ENCODE measurements at places on chromosomes 12 and 14.

DNA sequence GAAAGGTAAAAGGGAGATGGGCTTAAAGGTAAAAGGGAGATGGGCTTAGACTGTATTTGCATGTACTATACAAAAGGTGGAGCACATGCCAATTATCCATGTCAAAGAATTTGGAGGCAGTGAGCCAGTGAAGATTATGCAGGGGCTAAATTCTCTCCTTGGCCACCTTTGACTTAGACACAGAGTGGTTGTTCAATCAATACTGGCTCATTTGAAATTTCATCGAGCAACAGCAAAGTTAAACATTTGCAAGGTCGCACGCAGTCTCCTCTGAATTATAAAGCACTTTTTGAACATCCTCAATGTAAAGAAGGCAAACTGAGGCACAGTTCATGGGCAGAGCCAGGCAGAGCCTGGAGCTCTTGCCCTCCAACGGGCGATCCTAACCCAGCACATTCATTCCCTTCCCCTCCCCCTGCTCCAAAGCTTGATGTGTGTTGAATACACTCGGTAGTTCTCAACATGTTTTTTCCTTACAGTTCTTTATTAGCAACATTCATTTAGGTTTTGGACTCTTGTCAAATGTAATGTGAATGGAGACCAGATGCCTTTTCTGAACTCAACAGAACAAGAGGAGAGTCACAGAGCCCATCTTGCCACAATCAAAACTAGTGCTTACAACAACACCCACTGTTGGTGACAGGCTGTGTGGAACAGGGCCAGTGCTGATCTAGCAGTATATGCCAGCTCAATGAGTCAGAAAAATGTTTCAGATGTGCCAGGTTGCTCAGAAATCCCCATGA is 169.7 kb upstream of the G2E3 start:
- no peak for DNase-seq

GRCh38 chr14:65731933-65732506 is 319.5 kb downstream of the FUT8 start:
- DNase-seq = no peak

GRCh38 chr12:69097619-69098368 is 141.6 kb upstream of the CPSF6 start:
- DNase-seq = no peak

GRCh38 chr14:49972823-49973222 is 79.9 kb downstream of the ARF6 start:
- no peak for DNase-seq

DNA sequence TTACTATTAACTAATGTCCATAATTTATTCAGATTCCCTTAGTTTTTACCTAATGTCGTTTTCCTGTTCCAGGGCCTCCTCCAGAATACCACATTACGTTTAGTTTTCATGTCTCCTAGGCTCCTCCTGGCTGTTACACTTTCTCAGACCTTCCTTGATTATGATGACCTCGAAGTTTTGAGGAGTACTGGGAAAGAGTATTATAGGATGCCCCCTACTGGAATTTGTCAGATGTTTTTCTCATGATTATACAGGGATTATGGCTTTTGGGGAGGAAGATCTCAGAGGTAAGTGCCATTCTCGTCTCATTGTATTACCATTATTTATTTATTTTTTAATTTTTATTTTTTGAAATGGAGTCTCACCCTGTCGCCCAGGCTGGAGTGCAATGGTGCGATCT is 17.7 kb upstream of the C1S start:
- no peak for DNase-seq

DNA sequence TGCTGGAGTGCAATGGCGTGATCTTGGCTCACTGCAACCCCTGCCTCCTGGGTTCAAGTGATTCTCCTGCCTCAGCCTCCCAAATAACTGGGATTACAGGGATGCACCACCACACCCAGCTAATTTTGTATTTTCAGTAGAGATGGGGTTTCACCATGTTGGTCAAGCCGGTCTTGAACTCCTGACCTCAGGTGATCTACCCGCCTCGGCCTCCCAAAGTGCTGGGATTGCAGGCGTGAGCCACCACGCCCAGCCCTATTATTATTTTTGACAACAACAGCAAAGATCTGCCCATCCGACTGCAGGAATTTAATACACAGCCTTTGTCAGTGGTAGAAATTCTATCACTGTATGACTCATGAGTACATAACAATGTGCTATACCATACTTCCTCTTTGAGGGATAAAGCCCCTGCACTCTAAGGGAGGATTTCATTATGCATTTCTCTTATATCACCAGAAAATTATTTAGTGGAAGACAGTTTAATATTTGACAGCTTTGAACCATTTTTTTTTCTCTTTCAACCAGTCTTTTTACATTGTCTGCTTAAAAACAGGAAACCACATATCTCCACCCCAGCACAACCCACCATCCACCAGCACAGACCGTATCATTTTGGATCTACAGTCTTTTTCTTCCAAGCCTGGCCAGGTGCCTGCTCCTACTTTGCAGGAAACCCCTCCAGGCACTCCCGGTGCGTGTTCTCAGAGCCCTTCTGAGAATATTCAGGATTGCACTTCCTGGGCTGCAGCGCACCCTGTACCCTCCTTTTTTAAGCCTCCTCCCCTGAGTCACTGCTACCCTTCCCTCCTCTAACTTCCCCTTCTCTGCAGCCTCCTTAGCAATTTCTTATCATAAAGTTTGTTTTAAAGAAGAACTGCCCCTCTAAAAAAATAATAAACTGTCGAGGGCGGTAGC is 594 bp downstream of the ARHGDIB start:
- DNase-seq = no peak

- DNase-seq = no peak
Observed at GRCh38 chr12:27979145-27979544, 6.6 kb upstream of the PTHLH start.

DNA sequence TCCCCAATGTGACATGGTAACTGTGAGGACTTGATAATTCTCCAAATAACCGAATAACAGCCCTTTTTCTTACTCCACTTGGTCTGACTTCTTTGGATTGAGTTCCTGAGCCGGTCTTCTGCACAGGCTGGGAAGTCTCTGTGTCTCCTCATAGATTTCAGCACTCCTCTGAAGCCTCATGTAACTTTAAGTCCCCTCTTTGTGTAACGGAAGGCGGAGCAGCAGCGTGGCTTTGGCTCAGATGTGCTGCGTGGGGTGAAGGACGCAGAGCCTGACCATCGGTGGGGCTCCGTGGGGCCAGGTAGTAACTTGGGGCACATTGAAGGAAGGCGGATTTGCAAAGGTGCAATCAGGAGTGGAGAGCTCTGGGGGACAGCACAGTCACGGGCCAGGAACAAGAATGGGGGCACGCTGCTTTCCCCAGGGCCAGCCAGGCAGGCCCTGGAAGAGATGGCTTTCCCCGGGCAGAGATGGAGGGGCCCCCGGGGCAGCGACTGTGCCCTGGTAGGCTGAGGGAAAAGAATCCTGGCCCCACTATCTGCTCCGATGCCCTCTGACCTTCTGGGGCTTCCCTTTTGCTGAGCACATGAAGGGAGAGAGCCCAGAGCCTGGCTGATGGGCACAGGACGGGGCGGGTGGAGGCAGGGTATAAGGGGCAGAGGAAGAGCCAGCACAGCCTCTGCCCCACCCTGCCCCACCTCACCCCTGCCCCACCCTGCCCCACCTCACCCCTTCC is 56.9 kb downstream of the ADGRD1 start:
- DNase-seq = no peak

- no peak for DNase-seq
Observed at GRCh38 chr12:62724947-62725451, 210.0 kb downstream of the PPM1H start.

GRCh38 chr14:73254247-73255004 is 17.1 kb downstream of the PAPLN start:
- DNase-seq = no peak

- no peak for DNase-seq
Observed at GRCh38 chr12:24550609-24551008, 398.3 kb downstream of the BCAT1 start.

GRCh38 chr12:14884458-14884878 is 1.2 kb downstream of the MGP start:
- DNase-seq = peak; percentile 60

DNA sequence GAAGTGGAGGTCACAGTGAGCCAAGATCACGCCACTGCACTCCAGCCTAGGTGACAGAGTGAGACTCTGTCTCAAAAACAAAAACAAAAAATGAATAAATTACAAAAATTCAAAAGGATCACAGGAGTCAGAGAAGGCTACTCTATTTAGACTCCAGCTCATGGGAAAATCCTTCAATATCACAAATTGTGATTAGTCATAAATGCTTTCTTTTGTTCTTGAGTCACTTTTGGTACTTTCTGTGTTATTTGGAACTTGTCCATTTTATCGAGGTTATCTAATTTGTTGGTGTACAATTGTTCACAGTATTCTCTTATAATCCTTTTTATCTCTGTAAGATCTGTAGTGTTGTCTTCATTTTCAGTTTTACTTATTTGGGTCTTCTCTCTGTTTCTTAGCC is 18.9 kb downstream of the ALDH2 start:
- DNase-seq = no peak

GRCh38 chr12:93540466-93540865 is 32.0 kb upstream of the SOCS2 start:
- no peak for DNase-seq

GRCh38 chr12:46181465-46181864 is 87.4 kb downstream of the SLC38A1 start:
- DNase-seq = no peak

DNA sequence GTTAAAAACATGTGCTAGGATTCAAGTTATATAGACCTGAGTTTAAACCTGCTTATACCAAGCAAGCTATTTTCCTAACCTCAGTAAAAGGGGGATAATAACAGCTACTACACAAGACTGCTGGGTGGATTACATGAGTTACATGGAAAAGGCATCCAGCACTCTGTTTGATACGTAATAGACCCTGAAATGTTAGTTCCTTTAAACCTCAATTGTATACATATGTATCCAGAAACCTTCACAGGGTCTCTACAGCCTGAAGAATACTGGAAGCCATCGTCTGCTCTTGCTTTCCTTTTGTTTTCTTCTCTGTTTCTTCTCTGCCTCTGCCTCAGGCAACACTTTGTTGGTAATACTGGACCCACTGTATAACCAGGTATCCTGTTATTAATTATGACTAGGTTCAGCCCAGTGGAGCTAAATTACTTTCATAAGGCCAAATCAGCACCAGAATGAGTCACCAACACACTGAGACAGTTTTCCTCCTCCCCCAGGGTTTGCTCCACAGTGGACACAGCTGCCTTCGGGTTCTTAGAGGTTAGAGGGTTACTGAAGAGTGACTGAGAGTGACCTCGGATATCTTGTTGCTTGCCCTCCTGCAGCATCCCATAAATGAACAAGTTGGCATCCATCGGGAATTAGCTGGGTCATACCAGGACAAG is 127.1 kb downstream of the CAPZA3 start:
- no peak for DNase-seq

GRCh38 chr12:59850268-59850667 is 254.4 kb downstream of the SLC16A7 start:
- no peak for DNase-seq

- no peak for DNase-seq
Observed at GRCh38 chr12:6555018-6555691, 687 bp downstream of the IFFO1 start.

- DNase-seq = no peak
Observed at GRCh38 chr14:68553311-68553710, 239.6 kb downstream of the ZFP36L1 start.

- DNase-seq = no peak
Observed at GRCh38 chr12:78018939-78019338, 188.2 kb downstream of the NAV3 start.

- no peak for DNase-seq
Observed at GRCh38 chr12:68393417-68393816, 61.3 kb upstream of the MDM1 start.

DNA sequence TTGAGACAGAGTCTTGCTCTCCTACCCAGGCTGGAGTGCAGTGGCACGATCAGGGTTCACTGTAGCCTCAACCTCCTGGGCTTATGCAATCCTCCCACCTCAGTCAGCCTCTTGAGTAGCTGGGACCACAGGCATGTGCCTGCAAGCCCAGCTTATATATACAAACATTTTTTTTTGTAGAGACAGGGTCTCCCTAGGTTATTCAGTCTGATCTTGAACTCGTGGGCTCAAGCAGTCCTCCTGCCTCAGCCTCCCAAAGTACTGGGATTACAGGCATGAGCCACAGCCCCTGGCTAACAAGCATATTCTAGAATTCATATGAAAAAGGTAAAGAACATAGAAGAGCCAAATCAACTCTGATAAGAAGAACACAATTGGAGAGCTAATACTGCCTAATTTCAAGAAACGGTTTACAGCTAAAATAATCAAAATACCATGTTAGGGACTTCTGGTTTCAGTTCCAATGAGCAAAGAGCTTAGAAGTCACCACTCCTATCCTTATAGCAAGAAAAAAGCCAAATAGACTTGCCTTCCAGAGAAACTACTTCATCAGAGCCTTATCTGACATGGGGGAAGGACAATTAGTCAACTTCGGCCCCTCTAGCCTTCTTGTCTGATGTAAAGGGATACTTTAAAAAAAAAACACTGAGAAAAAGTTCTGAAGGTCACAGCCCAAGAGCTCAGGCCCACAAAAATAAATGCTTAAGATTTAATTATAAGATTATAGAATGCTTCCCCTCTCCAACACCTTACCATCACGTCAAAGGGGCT is 37.6 kb downstream of the TMEM116 start:
- no peak for DNase-seq

DNA sequence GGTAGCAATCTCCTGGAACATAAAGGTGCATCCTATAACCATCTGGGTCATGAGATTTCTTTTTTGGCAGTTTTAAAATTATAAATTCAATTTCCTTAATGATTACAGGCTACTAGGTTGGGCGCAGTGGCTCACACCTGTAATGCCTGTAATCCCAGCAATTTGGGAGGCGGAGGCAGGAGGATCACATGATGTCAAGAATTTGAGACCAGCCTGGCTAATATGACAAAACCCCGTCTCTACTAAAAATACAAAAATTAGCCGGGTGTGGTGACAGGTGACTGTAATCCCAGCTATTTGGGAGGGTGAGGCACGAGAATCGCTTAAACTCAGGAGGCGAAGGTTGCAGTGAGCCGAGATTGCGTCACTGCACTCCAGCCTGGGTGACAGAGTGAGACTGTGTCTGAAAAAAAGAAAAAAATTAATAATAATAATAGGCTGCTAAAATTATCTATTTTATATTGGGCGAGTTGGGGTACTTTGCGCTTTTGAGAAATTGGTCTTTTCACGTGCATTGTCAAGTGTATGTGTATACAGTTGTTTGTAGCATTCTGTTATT is 17.2 kb upstream of the ARF6 start:
- no peak for DNase-seq

DNA sequence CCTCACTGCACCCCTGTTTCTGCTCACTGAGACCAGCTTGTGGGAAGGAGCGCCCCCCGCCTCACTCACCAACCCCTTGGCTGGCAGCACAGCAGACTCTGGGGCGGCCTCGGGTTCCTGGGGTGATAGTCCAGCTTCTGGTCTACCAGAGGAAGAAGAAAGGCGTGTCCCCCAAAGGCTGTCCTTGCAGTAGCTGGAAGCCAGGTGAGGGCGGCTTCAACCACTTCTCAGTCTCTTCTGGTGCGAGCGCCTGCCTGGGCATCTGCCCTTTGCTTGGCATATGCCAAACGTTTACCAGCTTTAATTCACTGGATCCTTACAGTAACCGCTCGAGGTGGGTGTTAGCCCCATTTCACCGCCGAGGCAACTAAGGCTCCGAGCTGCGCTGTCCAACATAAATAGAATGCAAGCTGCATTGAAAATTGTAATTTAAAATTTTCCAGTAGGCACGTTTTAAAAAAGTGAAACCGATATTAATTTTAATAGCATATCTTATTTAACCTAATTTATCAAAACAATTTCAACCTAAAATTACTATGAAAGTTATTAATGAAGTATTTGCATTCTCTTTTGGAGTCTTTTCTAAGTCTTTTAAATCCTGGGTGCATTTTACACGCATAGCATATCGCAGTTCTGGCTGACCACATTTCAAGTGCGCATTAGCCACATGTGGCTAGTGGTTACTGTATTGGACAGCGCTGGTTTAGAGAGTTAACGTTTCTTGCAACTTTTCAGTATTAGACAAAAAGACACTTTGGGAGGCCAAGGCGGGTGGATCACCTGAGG is 872 bp downstream of the FAM177A1 start:
- DNase-seq = no peak

Measured in putamen (tissue), 1 donor.